ENCODE measurements at places on chromosomes 1 and 21.

DNA sequence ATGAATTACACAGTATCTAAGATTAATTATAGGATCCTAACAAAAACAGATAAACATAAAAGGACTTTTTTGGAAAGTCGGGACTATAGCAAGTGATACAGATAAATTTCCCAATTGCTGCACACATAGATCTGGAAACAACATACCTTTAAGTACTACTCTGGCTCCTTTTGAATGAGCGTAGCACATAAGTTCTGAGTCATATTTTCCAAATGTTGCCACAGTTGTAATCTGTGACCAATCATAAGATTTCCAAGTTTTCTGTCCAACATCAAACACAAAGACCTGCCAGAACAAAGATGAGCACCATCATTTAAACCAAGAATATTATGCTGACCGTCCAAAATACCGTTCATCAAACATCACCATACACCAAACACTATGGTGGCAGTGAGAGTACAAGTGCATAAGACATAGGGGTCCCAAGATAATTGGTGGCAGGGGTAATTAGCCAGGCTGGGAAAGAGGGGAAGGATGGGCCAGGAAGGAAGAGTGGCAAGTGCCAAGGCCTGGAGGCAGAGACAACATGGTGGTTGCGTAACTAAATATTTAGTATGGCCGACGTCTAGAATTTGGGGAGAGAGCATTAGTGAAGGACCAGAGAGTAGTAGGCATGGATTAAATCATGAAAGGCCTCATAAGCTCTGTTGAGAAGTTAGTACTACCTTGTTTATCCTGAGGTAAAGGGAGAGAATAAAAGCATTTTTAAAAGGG, 3.6 kb downstream of the CTBS start:
- no peak for DNase-seq

DNA sequence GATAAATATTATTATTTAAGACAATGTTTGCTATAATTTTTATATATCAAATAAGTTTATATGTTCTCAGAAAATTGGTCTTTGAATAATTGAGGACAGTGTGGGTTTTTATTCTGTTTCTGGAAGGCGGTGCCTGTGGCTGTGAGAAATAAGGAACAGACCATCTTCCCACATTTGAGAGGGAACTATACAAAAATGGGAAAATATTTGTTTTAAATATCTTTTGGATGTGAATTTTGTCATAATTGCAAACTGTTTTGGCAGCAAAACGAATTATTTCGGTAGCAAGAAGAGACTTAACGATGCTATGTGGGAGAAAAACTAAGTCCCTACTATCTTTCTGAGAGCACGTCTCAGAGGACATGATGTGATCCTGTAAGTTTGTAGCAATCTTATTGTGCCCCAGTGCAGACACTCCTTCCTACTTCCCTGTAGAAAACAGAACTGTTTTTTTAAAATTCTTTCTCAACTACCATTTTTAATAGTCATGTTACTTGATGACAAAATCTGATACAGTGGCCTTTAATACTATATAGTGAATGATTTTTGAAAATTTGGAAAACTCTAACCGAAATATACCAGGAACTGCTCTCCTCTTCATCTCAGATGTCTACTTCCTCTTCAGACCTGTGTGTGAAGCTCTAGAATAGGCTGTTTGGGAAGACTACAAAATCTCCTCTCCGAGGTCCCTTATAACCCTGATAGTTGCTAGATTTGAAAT, 25.4 kb downstream of the PTPRC start:
- no peak for DNase-seq

DNA sequence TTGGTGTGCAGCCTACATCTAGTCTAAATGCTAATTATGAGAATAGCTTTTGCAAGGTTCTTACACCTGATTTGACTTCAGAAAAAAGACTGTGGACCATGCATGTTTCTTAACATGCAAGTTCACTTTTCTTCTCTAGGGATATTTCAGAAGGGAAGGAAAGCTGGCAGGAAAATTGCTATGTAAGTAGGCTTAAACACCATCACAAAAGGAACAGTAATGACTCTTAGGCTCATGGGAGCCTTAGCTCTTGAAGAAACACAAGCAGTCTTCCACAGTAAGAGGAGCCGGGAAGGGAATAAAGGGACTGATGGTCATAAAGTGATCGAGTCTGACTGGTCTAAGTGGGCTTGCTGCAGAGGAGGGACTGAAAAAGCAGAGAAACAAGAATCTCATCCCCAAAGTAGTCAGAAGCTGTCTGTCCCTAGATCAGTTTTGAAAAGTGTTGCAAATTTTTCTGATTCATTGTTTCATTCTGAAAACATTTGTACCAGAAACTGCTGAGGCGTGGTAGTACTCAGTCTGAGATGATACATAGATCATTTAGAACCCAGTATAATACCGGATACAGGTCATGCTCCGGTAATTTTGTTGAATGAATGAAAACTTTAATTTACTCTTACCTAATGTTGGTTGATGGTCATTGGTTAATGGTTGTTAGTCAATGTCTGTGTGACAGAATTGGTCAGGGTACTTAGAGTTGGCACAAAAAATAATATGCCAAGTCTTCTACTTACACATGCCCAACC, 40.9 kb downstream of the SMYD2 start:
- DNase-seq: no peak

DNA sequence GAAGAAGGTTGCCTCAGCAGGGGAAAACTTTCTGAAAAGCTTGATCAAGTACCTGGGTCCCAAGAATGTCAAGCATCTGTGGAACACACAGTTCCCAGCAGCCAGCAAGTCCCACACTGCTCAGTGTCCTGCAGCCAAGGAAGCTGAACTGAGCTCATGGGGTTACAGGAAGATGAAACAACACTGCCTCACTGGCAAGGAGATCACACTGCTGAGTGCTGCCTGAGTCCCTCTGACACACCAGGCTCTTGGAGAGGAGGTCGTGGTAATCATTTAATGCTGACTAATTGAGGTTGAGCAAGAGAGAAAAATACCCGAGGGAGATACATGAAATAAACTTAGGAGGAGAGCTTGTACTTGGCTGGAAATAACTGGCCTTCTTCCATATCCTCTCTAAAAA, 75.2 kb downstream of the MPZL1 start:
- DNase-seq: peak; percentile 47

DNA sequence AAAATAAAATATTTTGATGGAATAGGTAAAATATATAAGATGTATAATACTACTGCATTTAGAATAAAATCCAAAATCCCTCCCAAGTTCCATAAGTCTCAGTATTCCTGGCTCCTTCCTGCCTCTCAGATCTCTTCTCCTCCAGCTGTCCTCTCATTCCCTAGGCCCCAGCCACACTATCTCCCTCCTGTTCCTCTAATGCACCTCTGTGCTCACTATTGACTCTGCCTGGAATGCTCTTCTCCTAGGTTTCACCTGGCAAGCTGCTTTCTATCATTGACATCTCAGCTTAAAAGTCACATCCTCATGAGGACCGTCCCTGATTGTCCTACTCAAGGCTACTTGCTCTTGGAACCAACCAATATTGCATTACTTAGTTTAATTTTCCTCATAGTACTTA, 7.2 kb downstream of the NME7 start:
- DNase-seq: no peak

DNA sequence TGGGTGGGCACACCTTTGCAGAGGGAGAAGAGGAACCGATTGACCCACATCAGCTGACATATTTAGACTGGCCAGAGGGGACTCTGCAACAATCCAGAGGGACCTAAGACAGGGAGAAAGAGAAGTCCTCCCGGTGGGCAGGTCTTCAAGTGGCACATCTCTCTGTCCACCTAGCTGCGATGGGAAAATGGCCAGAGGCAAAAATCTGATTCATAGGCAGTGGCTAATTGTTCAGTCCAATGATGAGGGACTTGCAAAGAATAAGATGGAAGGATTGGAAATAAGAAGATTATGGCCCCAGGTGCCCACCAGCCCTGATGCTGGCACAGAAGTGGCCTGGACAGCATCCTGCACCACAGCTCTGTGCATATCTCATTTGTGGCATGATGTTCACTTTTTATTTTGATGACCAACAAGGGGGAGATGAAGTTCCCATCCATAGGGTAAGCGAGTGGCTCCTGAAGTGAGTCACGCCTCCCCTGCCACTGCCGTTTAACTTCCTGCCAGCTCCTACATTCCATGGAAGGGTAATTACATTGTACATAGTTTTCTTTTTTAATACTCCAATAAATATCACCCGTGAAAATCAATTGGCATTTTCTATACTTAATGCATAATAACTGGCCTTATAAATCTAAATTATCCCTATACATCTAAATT, 659.6 kb downstream of the MATN1 start:
- DNase-seq: no peak

GRCh38 chr1:65866439-65866838, 73.7 kb downstream of the PDE4B start:
- no peak for DNase-seq

DNA sequence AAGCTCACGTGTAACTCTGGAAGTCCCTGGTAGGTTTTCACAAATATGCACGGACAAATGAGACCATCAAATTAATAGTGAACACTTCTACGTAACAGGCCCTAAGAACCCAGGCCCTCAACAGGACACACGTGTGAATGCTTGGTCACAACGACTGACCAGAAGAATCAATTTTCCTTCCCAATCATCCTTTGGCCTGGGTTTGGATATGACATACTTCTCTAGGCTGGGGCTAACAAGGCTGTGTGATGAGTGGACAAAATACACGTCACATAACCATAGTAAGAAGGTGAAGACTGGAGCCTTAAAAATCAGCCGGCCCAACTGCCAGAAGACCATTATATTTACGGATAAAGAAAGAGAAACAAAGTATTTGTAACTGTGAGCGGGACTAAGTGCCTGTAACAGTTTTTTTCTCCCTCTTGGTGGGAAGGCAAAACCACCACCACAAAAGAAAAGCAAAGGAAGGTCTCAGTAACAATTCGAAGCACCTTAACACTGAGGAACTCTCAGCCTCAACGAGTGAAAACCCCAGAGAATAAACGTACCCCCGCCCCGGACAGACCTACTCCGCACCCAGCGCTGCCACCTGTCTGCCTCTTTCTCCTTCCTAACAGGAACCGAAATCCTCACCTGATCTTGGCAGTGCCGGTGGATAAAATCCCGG, 450 bp downstream of the SDE2 start:
- no peak for DNase-seq

DNA sequence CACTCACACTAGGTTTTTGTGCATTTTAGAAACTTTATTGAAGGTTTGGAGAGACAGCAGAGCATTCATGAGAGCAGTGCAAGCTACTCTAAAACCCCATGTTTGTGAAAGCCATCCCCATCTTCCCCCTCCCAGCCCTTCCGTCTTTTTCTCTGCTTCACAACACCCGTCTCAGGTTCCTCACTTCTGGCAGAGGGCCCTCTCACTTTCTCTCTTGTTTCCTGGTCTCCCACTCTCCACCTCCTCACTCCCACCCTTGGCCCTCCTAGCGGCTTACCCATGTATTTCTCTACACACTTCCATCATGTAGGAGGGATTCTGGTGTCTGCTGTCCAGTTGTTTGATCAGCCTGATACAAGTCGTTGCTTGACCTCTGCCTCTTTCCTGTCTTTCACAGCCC, 92.7 kb downstream of the LRRC8C start:
- DNase-seq: no peak

GRCh38 chr1:119409731-119410130, 5.2 kb upstream of the HSD3B2 start:
- no peak for DNase-seq

DNA sequence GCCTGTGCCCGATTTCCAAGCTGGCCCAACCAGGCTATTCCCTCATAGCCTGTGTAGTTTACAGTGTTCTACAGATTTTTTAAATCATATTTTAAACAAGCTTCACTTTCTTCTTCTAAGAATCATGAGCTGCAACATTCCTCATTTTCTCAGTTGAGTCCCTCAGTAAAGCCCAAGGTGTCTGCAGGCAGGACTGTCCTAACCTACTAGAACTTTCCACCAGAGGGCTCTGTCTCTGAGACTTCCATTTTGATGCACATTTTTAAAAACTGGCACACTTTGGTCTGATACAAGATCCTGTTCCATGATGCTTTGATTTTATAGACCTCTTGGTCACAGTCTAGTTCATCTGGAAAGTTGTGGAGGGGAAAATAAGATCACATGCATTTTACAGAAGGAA, 21.6 kb upstream of the SLAMF6 start:
- no peak for DNase-seq

DNA sequence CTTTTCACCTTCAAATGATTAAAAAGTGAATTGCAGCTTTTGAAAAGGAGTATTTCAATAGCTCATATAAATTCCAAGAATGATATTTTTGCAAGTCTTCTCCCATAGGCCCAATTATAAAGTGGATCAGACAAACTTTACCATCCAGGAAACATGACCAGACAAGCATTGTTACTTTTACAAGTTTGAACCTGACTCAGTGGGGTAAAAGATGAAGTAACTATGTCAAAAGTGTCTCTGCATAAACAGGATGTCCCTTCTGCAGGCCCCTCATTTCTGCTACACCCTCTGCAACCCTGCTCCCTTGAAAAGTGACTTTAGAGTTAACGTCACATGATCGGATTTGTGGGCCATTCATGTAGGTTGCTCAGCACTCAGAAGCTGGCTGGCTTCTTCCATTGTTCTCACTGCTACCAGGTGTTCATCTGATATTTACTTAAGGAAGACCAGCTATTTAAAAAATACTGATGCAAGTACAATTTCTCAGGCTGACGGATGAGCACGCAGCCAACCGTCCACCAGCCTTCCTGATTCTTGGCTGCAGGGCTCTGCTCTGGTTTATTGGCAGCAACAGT, 32.3 kb downstream of the URB1 start:
- DNase-seq: no peak

- no peak for DNase-seq
These were observed 6.3 kb downstream of the RGS5 start for GRCh38 chr1:163196449-163196787.

DNA sequence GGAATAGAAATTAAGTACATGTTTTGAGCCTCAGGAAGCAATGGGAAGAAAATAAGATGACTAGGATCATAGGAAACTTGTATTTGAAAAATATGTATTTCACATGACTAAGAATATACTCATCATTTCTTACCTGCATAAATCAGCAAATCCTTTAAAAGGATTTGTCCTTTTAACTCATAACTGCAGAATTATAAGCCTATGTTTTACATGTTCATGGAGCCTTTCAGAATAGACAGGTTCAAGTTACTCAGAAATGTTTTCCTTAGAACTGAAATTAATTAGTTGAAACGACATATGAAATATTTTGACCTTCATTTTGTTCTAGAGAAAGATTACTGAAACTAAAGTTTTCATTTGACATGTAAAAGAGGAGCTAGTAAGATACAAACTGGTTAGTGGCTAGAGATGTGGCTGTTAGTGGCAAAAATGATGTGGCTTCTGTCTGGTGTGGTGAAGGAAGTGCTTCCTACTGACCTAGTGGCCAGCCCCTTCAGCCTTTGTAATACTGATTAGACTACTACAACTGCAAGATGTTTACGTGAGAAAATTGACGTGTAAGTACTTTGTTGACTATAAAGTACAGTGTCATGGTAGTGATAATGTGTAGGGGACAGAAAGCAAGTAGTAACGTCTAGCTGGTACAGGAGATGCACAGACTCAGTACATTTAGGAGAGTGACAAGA, 54.7 kb downstream of the PACC1 start:
- no peak for DNase-seq

GRCh38 chr1:155761736-155762405, 73.0 kb downstream of the DAP3 start:
- no peak for DNase-seq
